Activated CD4-positive, alpha-beta T cell treated with anti-CD3 and anti-CD28 coated beads, Interleukin-2, amount 10 ng/mL, durations not matched to agents 7 days and 5 days (primary cell): ENCODE measurements at places on chromosomes 5 and 9.

- peaks cover 17% of the 10 kb centered on the region for H3K36me3 ChIP-seq
- DNase-seq = no peak
- peak overlapping the region; percentile 64 for H3K27ac ChIP-seq
- H3K4me1 ChIP-seq = peaks cover 32% of the 10 kb centered on the region
- no peaks in the 10 kb centered on the region for H3K27me3 ChIP-seq
- no peak overlapping the region for H3K4me3 ChIP-seq
These were observed 3.3 kb upstream of the MAN1B1 start for GRCh38 chr9:137083394-137084004.

GRCh38 chr9:101664453-101664852 is 69.7 kb upstream of the PPP3R2 start:
- no peak for DNase-seq
- H3K27ac ChIP-seq = no peak overlapping the region
- H3K4me3 ChIP-seq = no peak overlapping the region
- no peaks in the 10 kb centered on the region for H3K4me1 ChIP-seq

DNA sequence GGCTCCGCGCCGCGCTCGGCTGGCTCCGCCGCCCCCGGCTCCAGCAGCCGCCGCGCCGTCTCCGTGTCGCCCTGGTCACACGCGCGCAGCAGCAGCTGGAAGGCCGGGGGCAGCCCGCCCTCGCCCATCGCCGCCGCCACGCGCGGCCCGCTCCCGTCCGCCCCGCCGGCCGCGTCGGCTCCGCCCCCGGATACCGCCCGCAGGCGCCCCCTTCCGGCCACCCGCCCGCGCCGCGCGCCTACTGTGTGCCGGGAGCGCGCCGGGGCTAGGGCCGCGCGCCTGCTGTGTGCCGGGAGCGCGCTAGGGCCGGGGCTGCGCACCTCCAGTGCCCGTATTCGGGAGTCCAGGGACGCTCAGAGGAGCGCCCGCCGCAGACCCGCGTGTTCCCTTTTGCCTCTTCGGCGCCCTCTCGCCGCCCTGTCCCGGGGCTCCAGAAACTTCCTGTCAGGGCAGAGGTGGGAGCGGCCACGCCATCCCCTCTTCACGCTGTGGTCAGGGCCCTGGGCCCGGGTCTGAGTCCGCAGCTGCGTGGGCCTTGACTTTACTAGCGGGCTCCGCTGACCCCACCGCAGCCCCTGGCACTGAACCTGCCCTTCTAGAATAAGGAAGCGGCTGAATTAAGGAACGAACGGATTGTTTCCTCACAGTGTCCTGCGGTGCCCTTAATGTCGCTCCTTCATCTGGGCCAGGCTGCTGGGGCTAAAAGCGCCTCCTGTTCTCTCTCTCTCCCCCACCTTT is at the start of gene ANKS6:
Gene ANKS6, minus strand, starts transcription at position 192 of the 738 bp plus-strand sequence. Its CDS starts 64 bp downstream, at position 128.
- peak within 1 kb of the TSS; percentile 78 for H3K4me3 ChIP-seq
- H3K27me3 ChIP-seq = peaks cover 8% of the 10 kb centered on the region
- peak; percentile 79 for DNase-seq
- H3K27ac ChIP-seq = peak within 1 kb of the TSS; percentile 76

- no peak overlapping the region for H3K4me3 ChIP-seq
- H3K27me3 ChIP-seq = no peaks in the 10 kb centered on the region
- DNase-seq = no peak
- H3K27ac ChIP-seq = no peak overlapping the region
- H3K4me1 ChIP-seq = peaks cover 25% of the 10 kb centered on the region
These were observed 7.6 kb downstream of the TENT2 start for GRCh38 chr5:79619854-79620253.

- no peak for DNase-seq
- no peak overlapping the region for H3K4me3 ChIP-seq
- no peak overlapping the region for H3K27ac ChIP-seq
- H3K36me3 ChIP-seq = no peaks in the 10 kb centered on the region
- H3K4me1 ChIP-seq = no peaks in the 10 kb centered on the region
These were observed 37.6 kb upstream of the RAI14 start for GRCh38 chr5:34618371-34619065.

GRCh38 chr5:178989311-178989710 is 5.8 kb downstream of the GRM6 start:
- H3K4me1 ChIP-seq = no peaks in the 10 kb centered on the region
- no peak for DNase-seq
- no peak overlapping the region for H3K27ac ChIP-seq
- H3K27me3 ChIP-seq = peaks cover 15% of the 10 kb centered on the region

GRCh38 chr5:57727591-57727990 is 245.0 kb upstream of the ACTBL2 start:
- H3K4me3 ChIP-seq = no peak overlapping the region
- H3K27ac ChIP-seq = no peak overlapping the region
- no peak for DNase-seq
- no peaks in the 10 kb centered on the region for H3K4me1 ChIP-seq
- H3K36me3 ChIP-seq = no peaks in the 10 kb centered on the region

DNA sequence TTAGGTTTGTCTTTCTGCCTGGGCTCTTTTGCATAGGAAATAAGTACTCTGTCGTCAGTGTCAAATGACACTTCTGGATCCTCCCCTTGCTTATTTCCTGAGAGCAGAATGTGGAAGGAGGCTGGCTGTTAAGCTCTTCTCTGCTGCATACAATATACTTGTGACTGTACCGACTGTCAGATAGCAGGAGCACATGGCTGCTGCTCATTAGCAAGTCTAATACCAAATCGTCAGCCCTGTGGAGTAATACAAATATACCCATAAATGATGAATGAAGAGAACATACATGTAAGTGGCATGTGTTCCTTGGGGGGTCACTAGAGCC is at the start of gene GPR151:
Gene GPR151, minus strand, starts transcription at position 40 of the 325 bp plus-strand sequence. CDS start 77 bp downstream, outside the sequence.
- H3K27me3 ChIP-seq = no peaks in the 10 kb centered on the region
- peaks cover 4% of the 10 kb centered on the region for H3K36me3 ChIP-seq
- no peaks in the 10 kb centered on the region for H3K4me1 ChIP-seq
- no peak for DNase-seq
- H3K4me3 ChIP-seq = no peak within 1 kb of the TSS
